ENCODE measurements at places on chromosomes 2 and 18.

DNA sequence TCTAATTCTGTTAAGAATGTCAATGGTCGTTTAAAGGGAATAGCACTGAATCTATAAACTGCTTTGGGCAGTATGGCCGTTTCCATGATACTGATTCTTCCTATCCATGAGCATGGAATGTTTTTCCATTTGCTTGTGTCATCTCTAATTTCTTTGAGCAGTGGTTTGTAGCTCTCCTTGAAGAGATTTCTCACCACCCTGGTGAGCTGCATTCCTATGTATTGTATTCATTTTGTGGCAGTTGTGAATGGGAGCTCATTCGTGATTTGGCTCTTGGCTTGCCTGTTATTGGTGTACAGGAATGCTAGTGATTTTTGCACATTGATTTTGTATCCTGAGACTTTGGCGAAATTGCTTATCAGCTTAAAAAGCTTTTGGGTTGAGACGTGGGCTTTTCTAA is 38.3 kb upstream of the WDR75 start:
- no peak for DNase-seq

DNA sequence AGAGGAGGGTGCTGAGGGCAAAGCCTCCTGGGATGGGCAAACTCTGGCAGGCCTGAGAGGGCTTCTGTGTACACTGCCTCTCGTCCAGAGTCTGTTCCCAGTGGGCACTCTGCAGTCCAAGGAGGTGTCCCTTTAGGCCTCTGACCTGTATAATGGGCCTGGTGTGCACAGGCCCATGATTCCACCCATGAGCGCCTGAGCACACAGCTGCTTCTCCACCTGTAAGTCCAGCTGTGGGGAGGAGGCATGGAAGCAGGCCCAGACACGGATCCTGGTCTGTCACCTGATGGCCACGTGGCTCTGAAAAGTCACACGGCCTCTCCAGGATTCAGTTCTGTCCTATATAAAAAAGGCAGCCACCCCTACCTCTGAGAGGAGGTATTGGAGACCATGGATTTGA is 57.0 kb downstream of the PARD6G start:
- DNase-seq, result no peak

GRCh38 chr2:129806990-129807389 is 172.5 kb upstream of the RAB6C start:
- DNase-seq, result no peak

DNA sequence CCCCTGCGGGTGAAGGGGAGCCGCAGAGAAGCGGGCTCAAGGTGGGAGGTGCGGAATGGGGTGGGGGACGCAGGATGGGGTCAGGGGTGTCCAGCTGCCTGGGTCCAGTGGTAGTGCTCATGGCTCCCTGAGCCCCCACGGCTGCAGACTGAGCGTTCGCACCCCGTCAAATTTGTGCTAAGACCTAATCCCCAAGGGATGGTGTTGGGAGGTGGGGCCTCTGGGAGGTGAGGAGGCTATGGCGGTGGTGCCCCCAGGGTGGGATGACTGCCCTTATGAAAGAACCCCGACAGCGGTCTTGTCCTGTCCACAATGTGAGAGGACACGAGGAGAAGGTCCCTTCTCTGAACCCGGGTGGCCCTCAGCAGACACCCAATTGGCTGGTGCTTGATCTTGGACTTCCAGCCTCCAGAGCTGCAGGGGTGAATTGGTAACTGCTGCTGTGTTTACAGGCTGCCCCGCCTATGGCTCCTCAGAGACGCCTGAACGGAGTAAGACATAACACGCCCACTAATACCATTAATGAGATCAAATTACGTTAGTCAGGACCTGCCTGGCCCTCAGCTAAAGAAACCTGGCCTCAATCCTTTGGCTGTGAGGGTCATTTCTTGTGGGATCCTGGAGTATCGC is 42.6 kb downstream of the PXDN start:
- no peak for DNase-seq

Measured in dermis blood vessel endothelial cell (primary cell).